ENCODE measurements at places on chromosomes 16 and 17.

- no peak for DNase-seq
Measured at GRCh38 chr16:65098916-65099315, 22.9 kb downstream of the CDH11 start.

DNA sequence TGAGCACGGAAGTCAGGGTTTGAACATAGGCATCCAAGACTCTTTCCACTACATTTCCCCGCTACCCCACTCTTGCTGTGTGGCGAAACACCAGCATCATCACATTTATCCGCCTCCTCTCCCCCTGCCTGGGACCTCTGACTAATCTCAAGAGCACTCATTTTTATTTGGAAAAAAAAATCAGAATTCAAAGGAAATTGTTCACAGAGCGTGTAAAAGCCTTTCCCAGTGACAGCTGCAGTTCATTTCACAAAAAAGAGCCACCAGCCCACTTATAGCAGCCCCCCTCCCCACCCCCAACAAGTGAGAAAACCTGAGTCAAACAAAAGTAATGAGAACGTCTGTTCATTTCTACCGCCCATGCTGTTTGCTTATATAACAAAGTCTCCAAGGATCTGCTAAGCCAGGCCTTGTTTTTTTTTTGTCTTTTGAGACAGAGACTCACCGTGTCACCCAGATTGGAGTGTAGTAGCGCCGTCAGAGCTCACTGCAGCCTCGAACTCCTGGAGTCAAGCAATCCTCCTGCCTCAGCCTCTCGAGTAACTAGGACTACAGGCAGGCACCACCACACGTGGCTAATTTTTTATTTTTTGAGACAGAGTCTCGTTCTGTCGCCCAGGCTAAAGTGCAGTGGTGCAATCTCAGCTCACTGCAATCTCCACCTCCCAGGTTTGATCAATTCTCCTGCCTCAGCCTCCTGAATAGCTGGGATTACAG, 48.3 kb upstream of the HAPSTR1 start:
- DNase-seq = no peak

DNA sequence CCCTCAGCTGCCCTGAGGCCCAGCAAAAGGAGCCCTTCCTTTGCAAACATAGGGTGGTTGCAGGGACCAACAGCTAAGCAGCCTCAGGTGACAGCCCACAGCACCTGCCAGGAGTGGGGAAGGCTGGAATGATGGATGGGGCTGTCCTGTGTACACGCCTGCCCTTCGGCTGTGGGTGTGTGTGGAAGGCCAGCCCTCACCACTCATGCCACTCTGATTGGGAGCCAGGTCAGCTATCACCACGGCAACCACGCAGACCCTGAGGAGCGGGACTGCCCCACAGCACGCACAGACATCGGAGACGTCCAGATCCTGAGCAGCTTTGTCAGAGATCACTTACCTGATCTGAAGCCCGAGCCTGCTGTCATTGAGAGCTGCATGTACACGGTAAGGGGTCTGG, 11.9 kb downstream of the PIPOX start:
- no peak for DNase-seq

GRCh38 chr17:80346498-80347275, 68.3 kb upstream of the ENDOV start:
- DNase-seq = no peak

DNA sequence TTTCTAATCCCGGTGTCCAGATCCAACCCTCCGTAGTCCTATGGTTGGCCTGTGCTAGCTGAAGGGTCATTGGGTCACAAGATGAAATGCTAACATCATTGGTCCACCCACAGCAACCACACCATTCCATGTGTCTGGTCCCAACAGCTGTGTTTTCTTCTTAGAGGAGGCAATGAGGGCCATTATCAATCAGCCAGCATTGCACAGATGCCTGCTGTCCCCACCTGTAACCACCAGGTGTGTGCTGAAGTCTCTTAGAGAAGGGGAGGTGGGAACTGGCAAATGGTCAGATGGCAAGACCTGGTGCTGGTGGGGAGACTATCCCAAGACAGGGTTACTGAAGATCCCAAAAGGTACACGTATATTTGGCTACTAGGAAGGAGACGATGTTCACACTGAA, 37.4 kb downstream of the HIC1 start:
- no peak for DNase-seq

DNA sequence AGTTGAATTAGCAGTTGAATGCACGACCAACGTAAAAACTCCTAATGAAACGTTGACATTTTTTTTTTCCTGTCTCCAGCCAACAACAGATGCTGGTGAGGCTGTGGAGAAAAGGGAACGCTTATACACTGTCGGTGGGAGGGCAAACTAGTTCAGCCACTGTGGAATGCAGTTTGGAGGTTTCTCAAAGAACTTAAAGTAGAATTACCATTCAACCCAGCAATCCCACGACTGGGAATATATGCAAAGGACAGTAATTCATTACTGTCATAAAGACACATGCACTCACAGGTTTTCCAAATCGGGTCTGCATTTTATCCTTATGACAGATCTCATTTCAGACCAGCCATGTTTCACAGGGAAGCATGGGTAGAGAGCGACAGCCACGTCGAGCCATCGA, 3.5 kb upstream of the WFDC1 start:
- DNase-seq = no peak

DNA sequence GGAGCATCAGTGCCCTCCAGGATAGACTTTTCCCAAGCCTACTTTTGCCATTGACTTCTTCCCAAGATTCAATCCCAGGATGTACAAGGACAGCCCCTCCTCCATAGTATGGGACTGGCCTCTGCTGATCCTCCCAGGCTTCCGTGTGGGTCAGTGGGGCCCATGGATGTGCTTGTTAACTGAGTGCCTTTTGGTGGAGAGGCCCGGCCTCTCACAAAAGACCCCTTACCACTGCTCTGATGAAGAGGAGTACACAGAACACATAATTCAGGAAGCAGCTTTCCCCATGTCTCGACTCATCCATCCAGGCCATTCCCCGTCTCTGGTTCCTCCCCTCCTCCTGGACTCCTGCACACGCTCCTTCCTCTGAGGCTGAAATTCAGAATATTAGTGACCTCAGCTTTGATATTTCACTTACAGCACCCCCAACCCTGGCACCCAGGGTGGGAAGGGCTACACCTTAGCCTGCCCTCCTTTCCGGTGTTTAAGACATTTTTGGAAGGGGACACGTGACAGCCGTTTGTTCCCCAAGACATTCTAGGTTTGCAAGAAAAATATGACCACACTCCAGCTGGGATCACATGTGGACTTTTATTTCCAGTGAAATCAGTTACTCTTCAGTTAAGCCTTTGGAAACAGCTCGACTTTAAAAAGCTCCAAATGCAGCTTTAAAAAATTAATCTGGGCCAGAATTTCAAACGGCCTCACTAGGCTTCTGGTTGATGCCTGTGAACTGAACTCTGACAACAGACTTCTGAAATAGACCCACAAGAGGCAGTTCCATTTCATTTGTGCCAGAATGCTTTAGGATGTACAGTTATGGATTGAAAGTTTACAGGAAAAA, 9.7 kb upstream of the CYLD start:
- no peak for DNase-seq

- no peak for DNase-seq
Measured at GRCh38 chr17:41563607-41564170, 8.2 kb downstream of the KRT9 start.

DNA sequence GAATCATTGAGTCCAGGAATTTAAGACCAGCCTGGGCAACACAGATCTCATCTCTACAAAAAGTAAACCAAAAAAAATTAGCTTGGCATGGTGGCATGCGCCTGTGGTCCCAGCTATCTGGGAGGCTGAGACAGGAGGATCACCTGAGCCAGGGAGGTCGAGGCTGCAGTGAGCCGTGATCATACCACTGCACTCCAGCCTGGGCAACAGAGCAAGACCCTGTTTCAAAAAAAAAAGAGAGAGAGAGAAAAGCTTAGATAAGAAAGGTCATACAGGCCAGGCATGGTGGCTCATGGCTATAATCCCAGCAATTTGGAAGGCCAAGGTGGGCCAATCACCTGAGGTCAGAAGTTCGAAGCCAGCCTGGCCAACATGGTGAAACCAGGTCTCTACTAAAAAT, 63.5 kb upstream of the DNAH17 start:
- no peak for DNase-seq

GRCh38 chr17:28986714-28987655, 18.8 kb downstream of the SEZ6 start:
- DNase-seq = peak; percentile 25

GRCh38 chr17:78322327-78322857, 37.5 kb downstream of the SOCS3 start:
- DNase-seq = no peak

DNA sequence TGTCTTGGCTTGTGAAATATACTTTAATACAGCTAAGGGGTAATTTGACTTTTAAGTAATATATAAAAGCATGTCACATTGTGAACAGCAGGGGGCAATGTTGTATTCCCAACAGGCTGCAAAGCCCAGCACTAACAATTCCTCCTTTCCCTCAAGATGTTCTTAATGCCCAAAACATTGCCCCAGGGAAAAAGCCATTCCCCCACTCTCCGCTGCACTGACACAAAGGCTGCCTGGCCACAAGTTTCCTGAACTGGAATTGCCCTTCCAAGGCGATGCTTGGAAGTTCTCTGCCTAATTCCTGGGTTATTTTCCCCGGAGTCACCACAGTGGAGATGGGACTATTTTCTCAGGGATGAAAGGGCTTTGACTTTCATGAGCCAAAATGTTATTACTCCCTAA, 27.2 kb downstream of the CLEC16A start:
- peak; percentile 91 for DNase-seq

DNA sequence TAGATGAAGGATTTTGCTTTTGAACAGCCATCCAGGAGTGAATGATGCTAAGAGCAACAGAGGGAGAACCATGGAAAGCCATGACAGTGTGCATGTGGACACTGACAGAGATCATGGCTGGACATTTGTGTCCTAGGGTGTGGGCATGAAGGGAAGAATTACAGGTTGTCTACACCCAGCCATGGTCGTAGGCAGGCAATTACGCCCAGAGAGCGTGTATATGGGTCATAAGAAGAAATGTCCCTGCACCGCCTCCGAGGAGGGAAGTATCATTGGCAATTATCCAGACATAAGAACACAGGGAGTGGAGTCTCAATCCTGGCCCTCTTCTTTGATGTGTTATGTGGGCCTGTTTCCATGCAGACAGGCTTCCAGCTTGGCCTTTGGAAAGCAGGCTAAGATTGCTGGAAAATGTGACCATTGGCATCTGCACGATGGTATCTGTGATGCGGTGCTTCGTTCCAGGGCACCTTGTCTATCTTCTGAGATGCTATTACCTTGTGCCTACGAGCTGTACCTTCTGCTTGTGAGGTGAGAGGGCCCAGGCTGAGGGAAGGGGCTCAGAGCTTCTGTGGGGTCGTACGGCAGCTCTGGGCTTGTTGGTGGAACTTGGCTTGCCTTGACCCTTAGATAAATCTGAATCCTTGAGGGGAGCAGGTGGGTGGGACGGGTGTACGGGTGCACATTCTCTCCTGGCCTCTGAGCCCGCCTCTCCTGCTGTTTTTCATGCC, 19.8 kb downstream of the RGS9 start:
- no peak for DNase-seq

DNA sequence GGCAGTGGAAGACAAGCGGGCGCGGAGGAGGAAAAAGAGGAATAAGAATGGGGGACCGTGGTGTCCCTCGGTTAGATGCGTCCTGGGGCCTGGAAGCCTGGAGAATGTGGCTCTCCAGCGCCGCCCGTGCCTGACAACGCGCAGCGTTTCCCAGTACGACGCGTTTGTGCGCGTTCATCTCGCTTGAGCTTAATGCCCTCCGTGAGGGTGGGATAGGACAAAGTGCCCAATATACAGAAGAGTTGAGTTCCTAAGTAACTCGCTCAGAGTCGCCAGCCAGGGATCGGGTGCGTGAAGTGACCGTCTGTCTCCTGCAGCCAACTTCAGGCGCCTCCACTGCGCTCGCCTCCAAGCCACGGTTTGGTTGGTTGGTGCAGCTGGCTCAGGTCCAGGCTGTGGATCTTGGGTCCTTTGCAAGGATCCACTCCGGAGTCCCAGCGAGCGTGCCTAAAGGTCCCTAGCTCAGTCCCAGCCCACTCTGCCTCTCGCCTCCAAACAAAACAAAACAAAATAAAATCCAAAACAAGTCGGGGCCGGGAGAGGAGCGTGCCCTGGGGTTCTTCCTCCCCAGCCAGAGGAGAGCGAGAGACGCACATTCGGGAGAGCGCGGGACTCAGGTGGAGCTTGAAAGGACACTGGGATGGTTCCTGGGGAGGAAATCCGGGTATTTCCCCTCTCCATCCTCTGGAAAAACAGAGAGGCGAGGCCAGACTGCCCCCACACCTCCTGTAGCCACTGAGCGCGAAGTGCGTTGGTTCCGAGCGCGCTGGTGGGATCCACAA, 974 bp downstream of the GALR2 start:
- DNase-seq = peak; percentile 48

DNA sequence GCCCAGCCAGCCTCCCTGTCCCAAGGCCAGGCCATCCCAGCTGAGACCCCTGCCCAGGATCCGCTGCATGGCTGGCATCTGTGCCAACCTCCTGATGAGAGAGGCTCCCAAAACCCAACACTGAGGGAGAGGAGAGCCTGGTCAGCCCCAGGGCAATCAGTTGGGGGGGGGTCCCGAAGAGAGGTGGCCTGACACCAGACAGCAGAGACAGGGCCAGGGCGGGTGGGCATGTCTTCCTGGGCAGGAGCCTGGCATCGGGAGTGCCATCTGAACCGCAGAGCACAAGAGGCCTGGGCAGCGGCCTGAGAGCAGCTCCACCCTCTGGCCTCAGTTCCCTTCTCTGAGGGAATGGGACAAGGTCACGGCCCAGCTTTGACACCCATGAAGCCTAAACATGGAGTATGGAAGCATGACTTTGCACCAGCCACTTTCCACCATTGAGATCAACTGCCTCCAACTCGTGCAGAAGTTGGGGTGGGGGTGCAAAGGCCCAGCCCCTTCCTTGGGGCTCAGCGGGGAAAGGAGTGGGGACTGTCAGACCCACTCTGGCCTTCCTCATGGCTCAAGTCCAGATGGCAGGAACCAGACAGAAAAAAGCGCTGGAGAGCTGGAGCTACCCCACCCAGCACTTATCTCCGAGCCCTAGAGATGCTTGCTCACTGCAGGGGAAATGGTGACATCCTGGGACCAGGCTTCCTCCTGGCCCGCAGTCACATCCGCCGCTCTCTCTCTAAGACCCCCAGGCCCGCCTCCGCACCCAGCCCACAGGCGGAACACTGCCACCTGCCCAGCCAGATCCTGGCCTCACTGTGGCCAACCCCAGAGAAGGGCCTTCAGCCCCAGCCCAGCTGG, 9.7 kb downstream of the RHBDF2 start:
- no peak for DNase-seq

DNA sequence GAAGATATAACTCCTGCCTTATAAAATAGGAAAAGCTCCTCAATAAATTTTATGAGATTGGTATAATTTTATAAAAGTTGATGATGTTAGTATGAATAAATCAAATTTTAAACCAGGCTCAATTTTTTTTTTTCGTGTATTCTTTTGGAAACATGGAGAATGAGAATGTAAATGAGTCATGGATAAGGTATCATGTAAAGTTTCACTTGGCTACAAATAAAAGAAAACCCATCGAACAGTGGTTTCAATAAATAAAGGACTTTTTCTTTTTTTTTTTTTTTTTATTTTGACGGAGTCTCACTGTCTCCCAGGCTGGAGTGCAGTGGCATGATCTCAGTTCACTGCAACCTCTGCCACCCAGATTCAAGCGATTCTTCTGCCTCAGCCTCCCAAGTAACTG, 67.3 kb downstream of the PHKB start:
- no peak for DNase-seq

All from NCI-H524 (cell line).